Esophagus mucosa (tissue), 1 donor: ENCODE measurements at places on chromosomes 4 and X. TPM values are rescaled to one million over a fixed set of nuclear protein-coding genes. Genes with fewer than 3 reads are reported as not detected.

DNA sequence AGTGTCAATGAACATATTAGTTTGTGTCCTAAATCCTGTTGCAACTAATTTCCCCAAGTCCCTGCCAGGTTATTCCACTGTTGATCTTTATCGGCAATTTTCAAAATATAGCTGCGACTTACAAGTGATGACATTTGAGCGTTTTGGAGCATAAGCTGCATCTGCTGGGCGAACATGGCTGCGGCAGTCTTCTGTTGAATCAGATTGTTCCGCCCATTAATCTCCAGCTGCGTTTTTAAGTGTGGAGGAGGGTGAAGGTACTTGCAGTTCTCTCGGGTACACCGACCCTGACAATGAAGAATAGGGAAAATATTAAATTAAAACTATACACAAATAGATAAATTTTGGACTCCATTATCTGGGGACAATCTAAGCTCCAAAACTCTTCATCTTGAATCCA lies 82.7 kb downstream of the MBNL3 start:
- ATAC-seq: no peak

DNA sequence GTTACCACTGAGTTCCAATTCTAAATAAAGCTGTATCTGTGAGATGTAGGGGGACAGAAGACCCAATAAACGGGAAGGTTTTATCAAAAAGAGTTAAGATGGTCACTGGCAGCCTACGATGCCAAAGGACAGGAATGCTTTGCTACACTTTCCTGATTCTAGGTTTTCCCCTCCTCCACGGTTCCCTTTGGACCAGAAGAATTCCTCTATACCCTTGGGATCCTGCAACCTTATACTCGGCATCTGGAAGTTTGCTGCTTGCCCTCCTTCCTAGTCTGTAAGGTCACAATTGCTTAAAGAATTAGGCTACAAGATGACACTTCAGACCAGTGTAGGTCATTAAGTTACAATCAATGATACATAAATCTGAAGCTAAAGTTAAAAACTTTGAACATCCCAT lies 64.3 kb downstream of the SCML2 start:
- ATAC-seq: no peak

- ATAC-seq: no peak
Observed at GRCh38 chrX:123943488-123943887, 18.0 kb upstream of the STAG2 start.

DNA sequence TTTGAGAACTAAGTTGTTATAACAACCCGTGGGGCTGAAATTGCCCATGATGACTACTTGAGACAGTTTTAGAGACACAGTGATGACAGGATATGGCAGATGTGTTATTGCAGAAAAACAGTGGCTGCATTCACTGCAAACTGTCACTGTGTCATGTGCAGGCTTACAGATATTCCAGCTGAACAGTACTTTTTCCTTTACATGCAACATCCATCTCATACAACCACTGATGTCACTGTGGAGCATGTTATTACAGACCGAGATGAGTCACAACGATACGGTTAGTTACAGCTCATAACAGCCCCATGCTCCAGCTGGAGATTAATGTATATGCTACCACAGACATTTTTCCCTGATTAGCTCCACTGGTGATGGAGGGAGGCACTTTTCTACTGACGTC lies 207.4 kb downstream of the TMA16 start:
- ATAC-seq: peak; percentile 42

GRCh38 chr4:185852961-185853360 lies 41.0 kb upstream of the SORBS2 start:
- ATAC-seq: no peak

DNA sequence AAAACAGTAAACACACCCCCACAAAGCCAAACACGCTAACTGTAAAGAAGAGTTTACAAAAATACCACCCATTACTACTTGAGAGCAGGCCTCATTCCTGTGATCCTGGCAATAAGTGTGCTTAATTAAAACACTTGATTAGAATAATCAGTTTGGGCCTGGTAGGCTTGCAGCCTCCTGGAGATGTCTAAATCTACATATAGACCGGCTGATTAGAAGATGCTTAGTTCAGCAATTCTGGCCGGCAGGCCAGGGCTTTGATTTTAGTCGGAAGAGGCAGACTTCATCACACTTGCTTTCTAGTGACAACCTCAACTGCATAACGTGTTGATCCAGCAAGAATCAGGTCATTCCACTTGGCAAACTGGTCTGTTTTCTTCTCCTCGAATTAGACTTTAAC lies 114.0 kb downstream of the DCTD start:
- ATAC-seq: no peak

- no peak for ATAC-seq
Observed at GRCh38 chr4:65422109-65422508, 248.2 kb downstream of the EPHA5 start.

- no peak for ATAC-seq
Observed at GRCh38 chr4:1763550-1764080, 29.5 kb upstream of the FGFR3 start.

- ATAC-seq: no peak
Observed at GRCh38 chr4:150278206-150278605, 200.0 kb downstream of the DCLK2 start.

- no peak for ATAC-seq
Observed at GRCh38 chr4:37732526-37733186, 46.5 kb upstream of the RELL1 start.

TRIM75 gene
- total RNA-seq: not detected

GAGE13 gene
- total RNA-seq: not detected

WFS1 gene
- total RNA-seq: 3.7 TPM

GPC4 gene
- 2.7 TPM for total RNA-seq
